ENCODE measurements at places on chromosomes 16 and 17.

- DNase-seq = no peak
Observed at GRCh38 chr16:19227643-19228042, 57.9 kb upstream of the CLEC19A start.

- DNase-seq = no peak
Observed at GRCh38 chr16:64687123-64687522, 434.7 kb downstream of the CDH11 start.

- no peak for DNase-seq
Observed at GRCh38 chr16:11409398-11409797, 64.1 kb downstream of the RMI2 start.

GRCh38 chr17:43428524-43428923, 29.7 kb downstream of the ARL4D start:
- DNase-seq = no peak

All from spleen (tissue), 13 donors.